Testis (tissue), 5 donors: ENCODE measurements at places on chromosomes 5 and 9. TPM values are rescaled to one million over a fixed set of nuclear protein-coding genes. Genes with fewer than 3 reads are reported as not detected.

The SMC2 gene
- total RNA-seq: 25.9 TPM

The SV2C gene
- total RNA-seq: 0.56 TPM

The CORO2A gene
- 46.3 TPM for total RNA-seq

The IL5 gene
- total RNA-seq: 2.2 TPM

DNA sequence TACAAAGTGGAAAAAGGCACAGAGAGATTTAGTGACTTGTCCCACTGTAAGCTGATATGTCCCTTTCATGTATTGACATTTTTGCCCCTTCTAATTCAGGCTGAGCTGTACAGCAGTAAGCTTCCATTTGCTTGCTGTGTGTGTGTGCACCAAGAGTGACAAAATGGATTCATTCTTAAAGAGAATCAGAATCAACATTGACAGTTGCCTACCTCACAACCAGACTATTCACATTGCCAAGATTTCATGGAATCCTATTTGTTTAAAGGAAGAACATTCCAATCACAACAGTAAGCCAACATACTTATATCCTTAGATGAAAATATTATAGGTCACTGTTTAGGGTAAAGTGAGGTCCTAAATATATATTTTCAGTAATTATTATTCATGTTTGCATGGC, 102.6 kb downstream of the TMEM232 start:
- DNase-seq: no peak
